CD4-positive, alpha-beta T cell treated with Interleukin-2 at 100 ng/mL for 4 hours (primary cell): ENCODE measurements at places on chromosomes 13 and 19.

DNA sequence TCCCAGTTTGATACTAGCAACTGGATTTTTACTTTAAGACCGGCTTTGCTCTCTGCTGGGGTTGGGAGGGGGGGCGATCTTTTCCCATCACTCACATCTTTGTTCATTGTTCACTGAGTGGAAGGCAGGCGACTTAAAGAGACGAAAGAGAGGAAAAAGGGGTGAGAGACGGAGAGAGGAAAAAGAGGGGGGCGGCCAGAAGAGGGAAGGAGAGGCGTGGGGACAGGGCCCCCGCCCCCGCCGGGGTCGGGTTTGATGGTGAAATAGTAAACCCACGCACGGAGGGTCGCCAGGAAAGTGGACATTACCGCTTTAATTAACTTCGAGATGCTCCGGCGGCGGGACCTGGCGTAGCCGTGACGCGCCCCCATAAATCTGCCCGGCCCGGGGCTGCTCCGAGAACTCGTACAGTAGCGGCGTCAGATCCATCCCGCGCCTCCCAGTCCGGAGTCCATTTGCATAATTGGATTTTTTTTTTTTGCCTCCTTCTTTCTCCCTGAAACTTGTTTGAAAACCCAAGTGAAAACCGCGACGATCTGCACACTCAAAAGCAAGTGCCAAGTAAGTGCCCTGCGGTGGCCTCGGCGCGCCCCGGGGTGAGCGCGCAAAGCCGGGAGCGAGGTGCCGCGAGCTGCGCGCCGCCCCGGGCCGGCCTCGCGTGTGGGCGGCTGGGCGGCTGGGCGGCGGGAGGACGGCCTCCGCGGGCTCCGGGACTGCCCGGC, 143.9 kb upstream of the ZNF536 start:
- no peak for DNase-seq

- no peak for DNase-seq
Observed at GRCh38 chr13:28725046-28725610, 6.4 kb upstream of the SLC46A3 start.

- DNase-seq = no peak
Observed at GRCh38 chr13:57375876-57376275, 208.9 kb downstream of the PRR20E start.

GRCh38 chr19:18790566-18791314, at the start of gene COMP:
Gene COMP, minus strand, starts transcription at chr19:18791305. Its CDS starts 36 bp downstream, at chr19:18791269.
- no peak for DNase-seq

GRCh38 chr13:66700117-66700601, 530.0 kb downstream of the PCDH9 start:
- DNase-seq = no peak

DNA sequence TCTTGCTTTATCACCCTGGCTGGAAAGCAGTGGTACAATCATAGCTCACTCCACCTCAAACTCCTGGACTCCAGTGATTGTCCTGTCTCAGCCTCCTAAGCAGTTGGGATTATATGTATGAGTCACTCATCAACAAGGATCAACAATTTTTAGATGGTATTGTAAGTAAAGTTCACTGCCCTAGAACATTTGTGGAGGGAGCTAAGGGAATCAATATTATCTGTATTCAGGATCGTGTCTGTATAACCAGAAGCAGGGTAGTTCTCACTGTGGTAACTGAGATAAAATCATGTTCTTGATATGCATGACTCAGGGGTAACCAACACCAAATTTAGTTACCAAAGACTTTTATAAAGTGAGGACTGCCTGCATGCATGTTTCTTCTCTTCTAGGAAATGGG, 27.0 kb downstream of the ZMYM5 start:
- DNase-seq = no peak

- no peak for DNase-seq
Observed at GRCh38 chr13:88526853-88527215, 855.7 kb downstream of the SLITRK5 start.

GRCh38 chr19:48415395-48415794, 21.9 kb downstream of the GRIN2D start:
- DNase-seq = peak; percentile 68

- DNase-seq = no peak
Observed at GRCh38 chr19:33226550-33227241, 1.0 kb upstream of the SLC7A10 start.

- DNase-seq = no peak
Observed at GRCh38 chr13:72286421-72286820, 419.4 kb upstream of the DACH1 start.

- no peak for DNase-seq
Observed at GRCh38 chr19:32246006-32246405, 99.4 kb upstream of the ZNF507 start.

DNA sequence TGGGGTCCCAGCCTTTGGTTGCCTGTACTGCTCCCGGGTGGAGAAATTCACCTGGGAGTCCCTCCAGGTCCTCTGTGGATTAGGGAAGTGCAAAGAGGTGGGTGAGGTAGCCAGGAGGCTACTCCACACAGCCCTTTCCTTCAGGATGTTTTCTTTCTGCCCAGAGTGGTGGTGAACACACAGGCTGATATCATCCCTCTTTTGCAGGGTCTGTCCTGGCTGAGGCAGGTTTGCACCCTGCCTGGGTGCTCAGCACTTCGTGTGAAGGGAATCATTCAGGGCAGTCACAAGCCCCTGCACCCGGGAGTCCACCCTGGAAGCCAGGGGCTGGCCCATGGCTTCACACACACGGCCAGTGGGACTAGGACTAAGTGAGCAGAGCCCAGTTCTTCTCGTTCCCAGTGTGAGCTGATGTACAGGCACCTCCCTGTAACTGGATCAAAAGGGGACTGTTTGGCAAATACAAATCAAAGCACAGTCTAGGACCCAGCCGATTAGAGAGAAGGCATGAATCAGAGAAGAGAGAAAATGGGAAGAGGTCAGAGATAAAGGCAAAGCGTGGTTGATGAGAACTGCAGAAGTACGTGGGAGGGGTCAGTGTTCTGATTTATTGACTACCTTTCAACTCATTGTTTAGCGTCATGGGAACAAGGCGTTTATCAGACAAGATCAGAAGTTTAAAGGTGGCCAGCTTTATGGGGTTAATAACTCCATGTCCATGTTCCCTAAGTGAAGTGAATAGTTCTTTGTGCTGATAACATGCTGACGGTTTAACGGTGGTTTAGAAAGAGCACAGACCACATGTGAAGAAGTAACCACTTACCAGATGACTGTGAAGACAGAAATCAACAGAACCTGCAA, 30.4 kb upstream of the SPATA13 start:
- DNase-seq = no peak

DNA sequence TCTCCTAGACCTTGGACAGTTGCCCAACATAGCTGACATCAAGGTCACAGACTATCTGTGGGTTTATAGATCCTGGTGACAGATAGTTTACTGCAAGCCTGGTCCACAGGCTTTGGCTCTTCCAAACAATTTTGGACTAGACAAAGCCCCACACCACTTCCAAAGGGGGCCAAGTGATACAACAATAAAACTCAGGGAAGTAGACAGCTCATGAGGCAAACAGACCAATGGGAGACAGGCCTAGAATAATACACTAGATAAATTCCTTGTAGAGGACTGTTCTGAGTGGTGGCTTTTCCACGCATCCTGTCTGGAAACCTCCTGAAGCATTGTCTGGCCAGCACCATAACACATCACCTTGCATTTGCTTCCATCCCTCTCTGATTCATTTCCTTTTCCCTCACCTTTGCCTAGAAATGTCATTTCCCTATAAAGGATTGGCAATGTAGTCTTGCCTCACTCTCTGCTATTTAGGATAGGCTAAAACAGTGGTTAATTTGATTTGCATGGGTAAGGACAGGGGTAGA, 284.2 kb downstream of the POU4F1 start:
- DNase-seq = no peak

DNA sequence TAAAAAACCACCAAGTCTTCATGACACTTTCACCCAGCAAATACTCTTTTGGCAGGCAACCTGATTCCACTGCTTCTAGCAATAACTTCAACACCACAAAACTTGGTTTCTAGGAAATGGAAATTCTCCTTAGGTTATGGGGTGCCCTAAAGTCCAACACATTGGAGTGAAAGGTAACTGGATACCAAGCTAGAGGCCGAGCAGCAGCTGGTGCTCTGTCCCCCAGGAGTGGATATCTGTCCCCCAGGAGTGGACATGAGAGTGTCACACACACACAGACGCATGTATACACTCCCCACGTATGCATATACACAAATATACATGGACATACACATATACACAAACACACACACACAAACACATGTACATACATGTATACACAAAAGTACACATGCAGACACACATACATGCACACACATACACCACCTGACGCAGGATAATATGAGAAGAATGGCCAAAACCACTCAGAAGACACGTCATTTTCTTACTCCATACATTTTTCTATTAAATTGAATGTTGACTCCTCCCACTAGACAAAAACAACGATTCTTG, 50.8 kb downstream of the RFX2 start:
- no peak for DNase-seq

- no peak for DNase-seq
Observed at GRCh38 chr19:14837391-14837790, 2.4 kb upstream of the OR7A5 start.

- DNase-seq = peak; percentile 52
Observed at GRCh38 chr13:60398907-60399589, 2.0 kb downstream of the TDRD3 start.

- DNase-seq = no peak
Observed at GRCh38 chr13:66794340-66795031, 435.6 kb downstream of the PCDH9 start.

DNA sequence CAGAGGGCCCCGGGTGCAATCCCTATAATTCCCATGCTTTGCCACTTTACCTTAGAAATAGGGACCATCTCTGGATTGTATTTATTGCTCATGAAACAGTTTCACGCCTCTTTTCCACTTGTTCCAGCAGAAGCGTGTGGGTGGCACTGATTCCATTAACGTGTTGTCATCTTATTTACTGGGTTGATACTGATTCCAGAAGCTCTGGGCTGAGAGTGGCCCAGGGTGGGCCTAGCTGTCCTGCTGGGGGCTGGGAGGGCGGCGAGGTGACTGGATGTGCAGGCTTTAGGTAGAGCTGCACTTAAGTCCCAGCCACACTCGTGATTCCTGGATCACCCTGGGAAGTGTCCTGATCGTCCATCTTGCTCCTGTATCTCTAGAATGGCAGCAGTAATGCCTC, 155.0 kb downstream of the TEX29 start:
- no peak for DNase-seq

- DNase-seq = no peak
Observed at GRCh38 chr19:17097593-17098126, 22.1 kb downstream of the MYO9B start.

DNA sequence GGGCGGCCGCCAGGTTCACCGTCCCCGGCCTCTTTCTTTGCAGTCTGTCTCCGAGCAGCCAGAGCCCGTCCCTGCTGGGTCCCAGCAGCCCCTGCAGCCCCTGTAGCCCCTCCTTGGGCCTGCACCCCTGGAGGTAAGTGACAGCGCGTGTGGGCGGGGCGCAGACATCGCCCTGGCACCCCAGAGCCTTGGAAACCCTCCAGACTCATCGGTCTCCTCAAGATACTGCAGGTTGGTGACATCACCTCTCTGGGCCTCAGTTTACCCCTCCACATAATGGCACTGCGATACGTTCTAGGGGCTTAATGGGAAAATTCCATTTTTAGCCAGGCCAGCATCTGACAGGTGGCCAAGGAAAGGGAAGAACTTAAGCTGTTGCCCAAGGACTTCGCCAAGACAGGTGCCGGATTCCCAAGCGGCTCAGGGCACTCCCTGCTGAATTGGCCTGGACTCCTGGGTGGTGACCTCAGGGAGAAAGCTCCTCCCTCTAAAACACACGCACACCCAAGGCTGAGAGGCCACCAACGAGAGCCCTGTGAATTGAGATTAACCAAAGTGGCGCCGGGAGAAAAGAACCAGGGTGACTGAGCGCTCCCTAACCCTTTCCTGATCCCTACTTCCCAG, 13.1 kb downstream of the MAST3 start:
- DNase-seq = no peak

DNA sequence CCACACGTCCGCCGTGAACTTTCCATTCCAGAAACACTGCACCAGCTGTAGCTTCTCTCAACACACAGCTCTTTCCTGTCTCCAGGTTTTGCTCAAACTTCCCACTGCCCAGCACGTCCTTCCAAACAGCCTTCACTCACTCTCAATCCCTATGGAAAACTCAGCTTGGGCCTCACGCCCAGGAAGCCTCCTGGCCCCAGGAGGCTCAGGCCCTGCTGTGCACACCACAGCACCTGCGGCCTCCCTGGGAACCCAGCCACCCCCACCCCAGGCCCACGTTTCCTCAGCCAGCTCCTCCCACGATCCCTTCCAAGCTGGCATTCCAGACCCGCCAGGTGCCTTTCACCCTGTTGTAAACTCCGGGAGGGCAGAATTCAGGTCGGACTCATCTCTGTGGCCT, 35.2 kb downstream of the C13orf46 start:
- DNase-seq = no peak
